ENCODE measurements at places on chromosomes 1 and 21. TPM values are rescaled to one million over a fixed set of nuclear protein-coding genes. Genes with fewer than 3 reads are reported as not detected.

DNA sequence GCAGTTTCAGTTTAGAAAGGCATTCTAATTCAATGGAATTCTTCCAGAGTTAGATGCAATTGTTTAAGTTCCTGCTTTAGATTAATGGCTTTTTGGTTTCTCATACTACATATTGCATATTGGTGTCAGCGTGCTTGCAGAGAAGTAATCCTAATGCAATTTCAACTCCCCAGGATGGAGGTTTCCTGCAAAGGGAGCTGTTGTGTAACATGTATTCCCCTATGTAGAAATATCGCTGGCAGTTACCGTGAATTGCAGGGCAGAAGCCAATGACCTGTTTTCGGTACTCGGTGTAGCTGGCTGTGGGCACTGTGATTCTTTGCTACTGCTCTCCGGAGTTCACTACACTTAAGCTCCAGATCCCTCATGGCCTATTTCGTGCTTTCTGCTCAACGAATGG lies 256.1 kb upstream of the PTBP2 start:
- H3K36me3 ChIP-seq: no peaks in the 10 kb centered on the region
- no peak overlapping the region for H3K27ac ChIP-seq
- H3K4me3 ChIP-seq: no peak overlapping the region
- DNase-seq: no peak
- no peaks in the 10 kb centered on the region for H3K27me3 ChIP-seq

Gene HP1BP3
- 201 TPM for polyA plus RNA-seq

Gene PROX1
- polyA plus RNA-seq: 0.02 TPM

Gene LSM10
- polyA plus RNA-seq: 49.1 TPM

Gene ETV3L
- not detected for polyA plus RNA-seq

Measured in fibroblast of lung (primary cell).